ENCODE measurements at places on chromosomes 3 and 15.

- no peak for DNase-seq
Measured at GRCh38 chr15:77495838-77496596, 75.3 kb downstream of the HMG20A start.

- DNase-seq: no peak
Measured at GRCh38 chr3:106129939-106130338, 261.1 kb upstream of the CBLB start.

- no peak for DNase-seq
Measured at GRCh38 chr15:95975212-95975611, 355.3 kb upstream of the NR2F2 start.

GRCh38 chr3:192188218-192188835, 539.0 kb downstream of the FGF12 start:
- DNase-seq: peak; percentile 44

DNA sequence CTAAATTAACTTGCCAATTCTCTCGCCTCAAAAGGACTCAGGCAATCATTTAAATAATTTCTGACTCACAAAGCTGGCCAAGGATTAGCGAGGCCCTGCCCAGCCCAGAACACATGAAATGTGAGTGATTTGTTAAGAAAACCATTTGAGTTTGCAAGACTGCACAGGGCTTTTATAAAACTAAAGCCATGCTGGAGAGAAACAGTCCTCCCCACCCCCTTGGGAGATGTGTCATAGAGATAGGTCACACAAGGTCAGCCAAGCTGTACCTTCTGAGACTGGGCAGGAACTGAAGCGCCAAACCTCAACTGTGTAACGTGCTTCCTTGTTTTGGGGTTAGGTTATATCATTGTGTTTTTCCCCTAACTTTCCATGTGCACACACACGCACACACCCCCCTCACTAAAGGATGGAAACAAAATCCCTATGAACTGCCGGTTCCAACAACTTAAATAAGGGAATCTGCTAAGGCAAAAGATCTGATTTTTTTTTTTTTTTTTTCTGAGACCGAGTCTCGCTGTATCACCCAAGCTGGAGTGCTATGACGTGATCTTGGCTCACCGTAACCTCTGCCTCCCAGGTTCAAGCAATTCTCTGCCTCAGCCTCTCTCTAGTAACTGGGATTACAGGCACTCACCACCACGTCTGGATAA, 8.1 kb downstream of the SPATA12 start:
- no peak for DNase-seq
